Omental fat pad (tissue), 4 donors: ENCODE measurements at places on chromosomes 2 and 18.

DNA sequence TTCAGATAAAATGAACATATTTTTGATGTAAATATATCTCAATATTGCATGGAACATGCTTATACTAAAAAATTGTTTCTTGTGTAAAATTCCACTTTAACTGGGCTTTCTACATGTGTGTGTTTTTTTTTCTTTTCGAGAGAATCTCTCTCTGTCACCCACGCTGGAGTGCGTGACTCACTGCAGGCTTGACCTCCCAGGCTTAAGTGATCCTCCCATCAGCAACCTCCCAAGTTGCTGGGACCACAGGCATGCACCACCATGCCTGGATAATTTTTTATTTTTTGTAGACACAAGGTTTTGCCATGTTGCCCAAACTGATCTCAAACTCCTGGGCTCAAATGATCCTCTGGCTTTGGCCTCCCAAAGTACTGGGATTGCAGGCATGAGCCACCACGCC lies 254.6 kb downstream of the LOXHD1 start:
- DNase-seq = no peak

- no peak for DNase-seq
Measured at GRCh38 chr2:237695201-237695780, 67.9 kb downstream of the LRRFIP1 start.

DNA sequence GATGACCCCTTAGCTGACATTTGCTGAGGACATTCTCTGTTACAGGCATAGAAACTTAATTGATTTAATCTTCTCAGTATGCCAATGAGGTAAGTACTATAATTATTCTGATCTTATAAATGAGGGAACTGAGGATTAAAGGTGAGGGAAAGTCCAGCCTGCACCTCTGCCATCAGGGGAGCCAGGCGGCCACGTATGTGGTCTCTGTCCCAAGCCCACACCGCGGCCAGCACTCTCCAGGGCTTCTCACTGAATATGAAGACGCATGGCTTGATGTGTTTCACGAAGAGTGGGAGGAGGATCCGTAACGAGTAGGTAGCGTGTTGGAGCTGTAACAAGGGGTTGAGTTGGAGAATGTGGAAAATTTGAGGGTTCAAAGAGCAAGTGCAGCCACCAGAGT lies 154.4 kb downstream of the TMEM18 start:
- no peak for DNase-seq

GRCh38 chr2:37586663-37587317 lies 84.7 kb downstream of the CDC42EP3 start:
- no peak for DNase-seq

GRCh38 chr2:207375207-207375875 lies 154.4 kb upstream of the CREB1 start:
- no peak for DNase-seq

- DNase-seq = no peak
Measured at GRCh38 chr2:71861186-71862160, 286.2 kb downstream of the CYP26B1 start.

DNA sequence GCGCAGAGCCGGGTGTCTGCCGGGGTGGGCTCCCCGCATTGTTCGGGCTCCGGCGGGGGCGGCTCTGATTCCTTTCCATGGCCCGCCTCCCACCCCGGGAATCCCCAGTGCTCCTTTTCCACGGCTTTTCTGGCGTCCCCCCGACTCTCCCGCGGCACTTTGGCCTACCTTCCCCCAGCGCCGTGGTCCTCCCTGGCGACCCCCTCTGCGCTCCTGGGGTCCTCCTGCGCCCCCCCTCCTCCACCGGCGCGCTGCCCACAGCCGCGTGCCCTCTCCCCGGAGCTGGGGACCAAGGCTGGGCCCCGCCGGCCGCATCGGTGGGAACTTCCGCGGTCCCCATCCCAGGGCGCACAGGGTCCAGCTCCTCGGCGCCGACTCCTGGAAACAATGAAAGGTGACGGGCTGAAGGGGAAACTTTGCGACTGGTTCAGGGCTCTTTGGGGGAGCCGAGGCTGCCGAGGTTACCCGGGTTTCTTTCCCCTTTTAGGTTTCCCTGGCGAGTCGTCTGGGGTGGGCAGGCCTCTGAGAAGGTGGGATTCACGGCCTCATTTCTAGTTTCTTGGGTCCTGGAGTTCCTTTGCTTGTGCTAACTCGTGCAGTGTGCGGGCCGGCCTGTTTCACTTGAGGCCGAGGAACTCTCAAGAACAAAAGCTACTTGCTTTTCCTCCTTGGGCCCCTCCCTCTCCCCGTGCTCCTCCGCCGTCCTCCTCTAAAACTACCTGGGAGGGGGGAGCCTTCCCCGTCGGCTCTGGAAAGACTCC lies 2.2 kb downstream of the TGIF1 start:
- DNase-seq = no peak

GRCh38 chr2:6916224-6916623 lies 988 bp upstream of the RNF144A start:
- no peak for DNase-seq
